ENCODE measurements at places on chromosomes 1 and 21.

- DNase-seq = peak; percentile 21
Observed at GRCh38 chr1:65230731-65231481, 78.4 kb upstream of the DNAJC6 start.

DNA sequence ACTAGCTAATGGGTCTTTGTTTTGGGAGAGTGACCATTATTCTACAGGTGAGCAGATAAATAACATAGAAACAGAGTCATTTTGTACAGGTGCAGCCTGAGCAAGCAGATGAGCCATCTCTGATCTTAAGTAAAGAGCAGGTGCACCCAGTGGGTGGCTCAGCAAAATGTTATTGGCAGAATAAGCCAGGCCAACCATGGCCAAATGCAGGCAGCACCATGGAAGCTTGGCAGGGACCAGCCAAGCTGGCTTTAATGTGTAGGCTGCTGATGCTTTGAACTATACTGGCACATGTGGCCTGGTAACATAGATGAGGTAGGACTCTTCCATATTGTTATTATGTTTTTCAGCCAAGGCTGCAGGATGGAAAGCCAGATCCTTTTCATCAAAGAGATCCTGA is 553.3 kb upstream of the ZRANB2 start:
- DNase-seq = no peak

DNA sequence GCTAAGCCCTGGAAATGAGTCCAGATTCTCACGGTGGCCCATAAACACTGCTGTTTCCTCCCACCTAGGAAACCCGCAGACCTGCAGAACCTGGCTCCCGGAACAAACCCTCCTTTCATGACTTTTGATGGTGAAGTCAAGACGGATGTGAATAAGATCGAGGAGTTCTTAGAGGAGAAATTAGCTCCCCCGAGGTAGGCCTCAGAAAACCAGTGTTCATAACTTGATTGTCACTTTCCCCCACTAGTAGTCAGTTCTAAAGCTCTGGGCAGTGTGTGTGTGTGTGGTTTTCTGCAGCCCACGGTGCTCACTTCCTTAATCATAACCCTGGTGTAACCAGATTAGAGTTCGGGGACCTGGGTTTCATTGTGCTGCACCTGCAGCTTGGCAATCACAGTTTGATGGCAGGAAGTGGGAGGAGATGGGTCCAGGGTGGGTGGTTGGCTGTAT is 39.1 kb downstream of the CLIC6 start:
- peak; percentile 77 for DNase-seq

- peak; percentile 39 for DNase-seq
Observed at GRCh38 chr1:154276797-154277196, 4.4 kb downstream of the HAX1 start.

- DNase-seq = no peak
Observed at GRCh38 chr1:112460615-112461014, 48.1 kb upstream of the WNT2B start.

DNA sequence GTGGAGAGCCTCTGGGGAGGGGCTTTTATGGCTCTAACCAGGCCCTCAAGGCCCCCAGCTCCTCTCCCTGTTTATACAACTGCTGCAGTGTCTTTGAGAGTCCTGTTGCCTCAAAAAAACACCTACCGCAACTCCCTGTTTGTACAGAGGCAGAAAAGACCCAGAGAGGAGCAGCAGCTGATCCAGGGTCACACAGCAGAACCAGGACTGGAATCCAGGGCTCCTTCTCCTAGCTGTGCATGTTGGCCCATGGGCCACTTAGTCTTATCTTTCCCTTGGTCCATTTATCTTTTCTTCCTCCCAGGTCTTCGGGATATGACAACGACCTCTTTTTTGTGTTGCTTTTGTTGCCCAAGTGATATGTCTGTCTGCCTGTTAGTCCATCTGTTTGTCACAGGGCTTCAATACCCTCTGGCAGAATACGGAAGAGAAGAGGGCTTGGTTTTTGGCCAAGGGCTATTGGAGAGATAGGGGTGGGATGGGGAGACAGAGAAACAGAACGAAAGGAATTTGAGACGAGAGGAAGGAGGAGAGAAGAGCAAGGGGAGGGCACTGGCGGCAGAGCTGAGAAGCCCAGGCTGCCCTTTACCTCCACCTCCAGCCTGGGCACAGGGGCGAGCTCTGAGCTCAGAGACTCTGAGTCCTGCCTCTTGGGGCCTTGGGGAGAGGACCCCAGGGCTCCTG is 33.5 kb upstream of the WASF2 start:
- no peak for DNase-seq

- no peak for DNase-seq
Observed at GRCh38 chr1:23209770-23210169, 7.5 kb downstream of the HTR1D start.

GRCh38 chr1:246588159-246588721 is 22.0 kb downstream of the CNST start:
- DNase-seq = no peak

GRCh38 chr1:166906647-166907046 is 30.6 kb upstream of the TADA1 start:
- DNase-seq = no peak

- DNase-seq = no peak
Observed at GRCh38 chr21:46011267-46011967, 29.8 kb downstream of the COL6A1 start.

GRCh38 chr1:207644852-207645634 is at the start of gene CR1L:
CR1L (plus strand) TSS chr1:207645133; CDS start chr1:207645234, 101 bp downstream.
- DNase-seq = peak; percentile 87

GRCh38 chr1:3652548-3653285 is 401 bp downstream of the TP73 start:
- DNase-seq = no peak

DNA sequence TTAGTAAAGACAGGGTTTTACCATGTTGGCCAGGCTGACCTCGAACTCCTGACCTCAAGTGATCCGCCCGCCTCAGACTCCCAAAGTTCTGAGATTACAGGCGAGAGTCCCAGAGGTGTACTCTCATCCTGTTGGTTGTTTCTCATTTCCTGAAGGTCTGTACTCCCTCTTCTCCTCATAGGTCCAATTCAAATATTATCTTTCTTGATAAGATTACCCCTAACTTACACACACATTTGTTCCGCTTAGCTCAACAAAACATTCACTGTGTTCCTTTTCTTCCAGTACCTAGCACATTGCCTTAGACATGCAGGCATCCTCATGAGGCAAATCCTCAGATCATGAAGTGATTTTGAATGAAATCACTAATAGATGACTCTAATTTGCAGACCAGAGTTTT is 72.4 kb upstream of the SSX2IP start:
- no peak for DNase-seq

DNA sequence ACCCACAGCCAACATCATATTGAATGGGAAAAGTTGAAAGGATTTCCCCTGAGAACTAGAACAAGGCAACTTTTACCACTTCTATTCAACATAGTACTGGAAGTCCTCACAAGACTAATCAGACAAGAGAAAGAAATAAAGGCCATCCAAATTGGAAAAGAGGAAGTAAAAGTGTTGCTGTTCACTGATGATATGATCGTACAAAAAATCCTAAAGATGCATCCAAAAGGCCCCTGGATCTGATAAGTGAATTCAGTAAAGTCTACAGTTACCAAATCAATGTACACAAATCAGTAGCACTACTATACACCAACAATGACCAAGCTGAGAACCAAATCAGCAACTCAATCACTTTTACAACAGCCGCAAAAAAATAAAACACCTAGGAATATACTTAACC is 28.3 kb downstream of the RAB3GAP2 start:
- DNase-seq = no peak

- DNase-seq = no peak
Observed at GRCh38 chr1:224292419-224292818, 37.6 kb downstream of the NVL start.

DNA sequence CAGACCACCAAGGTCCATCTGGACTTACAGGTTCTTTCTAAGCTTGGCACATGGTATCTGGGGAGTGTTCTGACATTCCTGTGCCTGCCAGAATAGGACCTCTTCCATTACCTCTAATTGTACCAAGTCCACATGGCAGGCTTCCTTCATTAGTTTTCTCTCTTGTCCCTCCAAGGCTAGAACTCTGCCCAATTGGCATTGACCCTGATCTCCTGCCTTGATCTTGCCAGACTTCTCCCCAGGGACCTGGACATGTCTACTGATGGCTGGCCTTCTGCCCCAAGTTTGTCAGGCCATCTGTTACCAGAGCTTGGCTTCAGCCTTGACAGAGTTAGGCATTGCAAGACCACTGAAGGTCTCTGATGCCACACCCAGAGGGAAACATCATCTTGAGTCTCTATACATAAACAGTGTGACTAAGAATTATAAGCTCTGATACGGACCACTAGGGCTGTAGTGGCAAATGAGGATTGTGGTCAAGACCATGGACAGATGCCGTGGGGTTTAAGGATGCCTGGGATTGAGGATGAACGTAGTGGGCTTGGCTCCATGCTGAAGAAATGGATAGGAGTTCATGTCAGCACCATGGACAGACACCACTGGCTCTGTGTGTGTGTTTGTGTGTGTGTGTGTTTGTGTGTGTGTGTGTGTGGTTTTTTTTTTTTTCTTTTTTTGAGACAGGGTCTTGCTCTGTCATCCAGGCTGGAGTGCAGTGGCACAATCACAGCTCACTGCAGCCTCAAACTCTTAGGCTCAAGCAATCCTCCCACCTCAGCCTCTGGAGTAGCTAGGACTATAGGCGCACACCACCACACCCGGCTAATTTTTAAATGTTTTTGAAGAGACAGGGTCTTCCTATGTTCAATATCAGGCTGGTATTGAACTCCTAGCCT is 19.5 kb upstream of the PSMB2 start:
- DNase-seq = no peak

DNA sequence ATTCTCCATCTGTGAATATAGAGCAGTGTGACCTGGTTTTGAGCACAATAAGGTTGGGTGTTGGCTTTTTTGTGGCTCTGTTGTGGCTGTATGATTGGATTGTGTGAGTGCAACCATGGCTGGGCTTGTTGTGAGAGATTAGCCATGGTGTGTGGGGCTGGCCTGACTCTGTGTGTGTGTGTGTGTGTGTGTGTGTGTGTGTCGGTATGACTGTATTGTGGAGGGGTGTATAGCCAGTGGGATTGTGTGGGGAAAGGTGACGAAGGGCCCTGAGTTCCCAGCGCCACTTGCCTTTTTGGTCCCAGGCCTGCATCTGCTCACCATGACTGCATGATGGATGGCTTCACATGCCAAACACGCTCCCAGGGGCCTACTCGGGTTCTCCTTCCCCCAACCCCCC is 5.9 kb upstream of the SLC6A9 start:
- no peak for DNase-seq

DNA sequence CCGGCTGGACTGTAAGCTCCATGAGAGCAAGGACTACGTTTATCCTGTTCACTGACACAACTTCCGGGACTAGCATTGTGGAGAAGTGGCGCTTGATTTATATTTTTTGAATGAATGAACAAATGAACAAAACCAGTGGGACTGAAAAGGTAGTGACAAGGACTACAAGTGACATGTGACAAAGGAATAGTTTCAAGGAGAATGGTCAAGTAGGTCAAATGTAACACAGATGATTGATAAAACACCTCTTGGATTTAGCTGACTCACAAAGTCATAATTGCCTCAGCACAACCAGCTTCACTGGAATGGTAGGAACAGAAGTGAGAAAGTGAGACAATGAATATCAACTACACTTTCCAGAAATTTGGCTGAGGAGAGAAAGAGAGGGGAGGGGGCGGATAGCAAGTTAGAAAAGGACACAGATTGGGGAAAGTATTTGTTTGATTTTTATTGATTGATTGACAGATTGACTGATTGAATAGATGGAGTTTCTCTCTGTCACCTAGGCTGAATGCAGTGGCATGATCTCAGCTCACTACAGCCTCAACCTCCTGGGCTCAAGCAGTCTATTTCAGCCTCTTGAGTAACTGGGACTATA is 14.2 kb downstream of the MTF1 start:
- DNase-seq = no peak

DNA sequence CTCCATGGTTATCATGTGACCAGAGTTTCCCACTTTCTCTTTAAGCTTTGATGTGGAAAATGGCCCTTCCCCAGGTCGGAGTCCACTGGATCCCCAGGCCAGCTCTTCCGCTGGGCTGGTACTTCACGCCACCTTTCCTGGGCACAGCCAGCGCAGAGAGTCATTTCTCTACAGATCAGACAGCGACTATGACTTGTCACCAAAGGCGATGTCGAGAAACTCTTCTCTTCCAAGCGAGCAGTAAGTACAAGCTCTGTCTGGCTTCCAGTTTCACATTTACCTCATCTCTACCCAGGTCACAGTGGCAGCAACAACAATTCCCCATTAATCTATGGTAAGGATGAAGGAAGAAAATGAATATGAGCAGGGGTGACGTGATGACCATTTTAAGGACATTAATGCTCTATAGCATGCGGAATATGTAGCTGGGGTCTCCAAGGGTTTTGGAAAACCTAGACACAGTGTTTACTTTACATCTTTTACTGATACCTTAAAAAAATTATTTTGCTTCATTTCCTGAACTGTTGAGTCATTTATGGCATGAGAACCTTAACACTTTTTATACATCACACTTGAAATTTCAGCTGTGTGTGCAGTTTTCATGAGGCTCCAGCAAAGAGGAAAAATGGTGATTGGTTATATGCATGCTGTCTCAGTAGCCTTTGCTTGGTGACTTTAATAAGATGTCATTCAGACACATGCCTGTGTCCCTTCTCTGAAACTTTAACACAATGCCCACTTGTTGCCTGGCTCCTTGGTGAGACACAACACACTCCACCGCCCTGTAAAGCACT is 286.3 kb upstream of the SGIP1 start:
- peak; percentile 62 for DNase-seq

GRCh38 chr1:47187926-47188250 is 1.9 kb downstream of the PDZK1IP1 start:
- no peak for DNase-seq

DNA sequence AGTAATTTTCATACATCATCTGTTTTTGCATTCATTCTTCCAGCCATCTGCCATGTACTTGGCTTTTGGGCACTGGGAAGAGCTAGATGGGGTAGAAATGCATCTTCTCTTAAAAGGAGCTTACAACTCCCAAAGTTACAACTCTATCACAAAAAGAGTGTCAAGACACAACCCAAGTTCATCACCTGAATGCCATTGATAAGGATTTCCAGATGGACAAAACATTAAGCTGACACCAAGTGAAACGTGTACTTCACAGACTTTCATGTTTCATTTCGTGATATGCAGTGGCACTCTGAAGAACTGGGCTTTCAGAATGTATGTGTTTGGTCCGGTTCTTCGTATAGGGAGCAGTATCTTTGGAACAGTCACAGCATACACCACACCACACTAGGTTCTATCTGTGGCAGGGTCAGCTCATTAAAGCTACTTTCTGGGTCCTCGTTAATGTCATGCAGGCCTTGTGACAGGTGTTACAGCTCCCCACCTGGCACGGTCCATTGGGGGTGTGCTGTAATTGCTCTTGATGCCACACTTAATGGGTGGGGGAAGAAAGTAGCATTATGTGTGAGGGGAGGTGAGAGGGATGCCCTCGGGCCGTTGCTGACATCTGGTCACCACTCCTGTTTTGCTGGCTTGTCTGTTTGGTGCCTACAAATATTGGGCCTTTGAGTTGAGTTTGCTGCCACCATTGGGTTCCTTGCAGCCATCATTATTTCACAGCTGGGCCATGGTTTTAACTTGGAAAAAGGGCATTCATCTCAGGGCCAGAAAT is 164.9 kb downstream of the NFIA start:
- DNase-seq = no peak

- DNase-seq = no peak
Observed at GRCh38 chr1:31482482-31483011, 69.5 kb downstream of the SERINC2 start.
